ENCODE measurements at places on chromosomes 7 and 10.

GRCh38 chr7:105682341-105683060 lies 101.2 kb upstream of the EFCAB10 start:
- DNase-seq, result no peak

DNA sequence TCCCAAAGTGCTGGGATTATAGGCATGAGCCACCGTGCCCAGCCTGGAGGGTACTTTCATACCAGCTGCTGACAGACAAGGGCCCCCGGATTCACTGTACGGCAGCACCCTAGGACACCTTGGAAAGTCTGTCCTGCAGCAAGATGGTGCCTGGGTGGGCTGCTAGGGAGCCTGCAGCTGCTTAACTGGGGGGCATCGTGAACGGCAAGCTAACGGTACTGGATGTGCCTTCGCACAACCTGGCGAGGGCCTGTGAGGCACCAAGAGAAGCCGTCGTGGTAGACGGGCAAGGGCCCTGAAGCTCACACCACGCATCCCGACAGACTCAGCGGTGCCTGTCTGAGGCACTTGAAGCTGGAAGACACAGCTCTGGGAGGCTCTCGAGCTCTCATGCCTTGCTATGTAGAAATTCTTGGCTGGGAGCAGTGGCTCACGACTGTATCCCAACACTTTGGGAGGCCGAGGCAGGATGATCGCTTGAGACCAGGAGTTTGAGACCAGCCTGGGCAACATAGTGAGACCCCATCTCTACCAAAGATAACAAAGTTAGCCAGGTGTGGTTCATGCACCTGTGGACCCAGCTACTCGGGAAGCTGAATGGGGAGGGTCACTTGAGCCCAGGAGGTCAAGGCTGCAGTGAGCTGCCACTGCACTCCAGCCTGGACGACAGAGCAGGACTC lies 9.4 kb downstream of the BRAT1 start:
- no peak for DNase-seq

- DNase-seq, result no peak
These were observed 18.8 kb downstream of the KLF6 start for GRCh38 chr10:3766046-3766756.

DNA sequence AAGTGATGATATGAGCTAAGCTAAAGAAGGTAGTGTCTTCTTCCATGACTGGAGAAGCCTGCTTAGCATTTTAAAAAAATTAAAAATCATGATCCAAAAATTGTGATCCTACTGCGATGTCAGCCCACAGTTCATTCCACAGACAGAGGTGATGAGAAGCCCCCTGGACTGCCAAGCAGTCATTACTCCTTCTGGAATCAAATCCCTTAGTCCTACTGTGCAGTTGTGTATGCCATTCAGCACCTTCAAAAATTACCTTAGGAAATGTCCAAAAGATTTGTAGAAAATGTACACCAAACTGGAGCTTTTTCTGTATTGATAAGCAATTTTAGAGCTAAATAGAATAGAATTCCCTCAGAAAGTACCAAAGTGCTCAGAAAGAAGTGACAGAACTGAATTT lies 283.5 kb upstream of the NFE2L3 start:
- DNase-seq, result no peak

GRCh38 chr10:124701881-124702656 lies 42.1 kb downstream of the FAM53B start:
- DNase-seq, result no peak

DNA sequence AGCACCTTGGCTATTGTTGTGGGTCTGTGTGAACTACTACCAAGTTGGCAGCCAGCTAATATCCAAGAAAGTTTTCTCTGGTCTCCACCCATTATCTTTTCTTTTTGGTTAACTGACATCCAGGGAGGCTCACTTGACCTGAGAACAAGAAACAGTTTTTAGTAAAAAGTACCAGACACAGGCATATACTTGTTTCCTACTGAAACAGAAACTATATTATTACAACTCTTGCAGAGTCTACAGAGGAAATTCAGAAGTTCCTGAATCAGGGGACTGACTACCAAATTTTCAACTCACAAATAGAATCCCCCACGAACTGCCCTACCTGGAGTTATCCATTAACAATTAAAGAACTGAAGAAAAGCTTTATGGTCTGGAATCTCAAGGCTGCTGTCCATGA lies 168.9 kb downstream of the KCND2 start:
- DNase-seq, result no peak

GRCh38 chr7:69603937-69604494 lies 5.7 kb downstream of the AUTS2 start:
- no peak for DNase-seq

- DNase-seq, result peak; percentile 81
These were observed 627 bp upstream of the FLNC start for GRCh38 chr7:128829391-128830166.

Measured in fibroblast of skin of scalp (primary cell).